ENCODE measurements at places on chromosomes 12 and 14.

DNA sequence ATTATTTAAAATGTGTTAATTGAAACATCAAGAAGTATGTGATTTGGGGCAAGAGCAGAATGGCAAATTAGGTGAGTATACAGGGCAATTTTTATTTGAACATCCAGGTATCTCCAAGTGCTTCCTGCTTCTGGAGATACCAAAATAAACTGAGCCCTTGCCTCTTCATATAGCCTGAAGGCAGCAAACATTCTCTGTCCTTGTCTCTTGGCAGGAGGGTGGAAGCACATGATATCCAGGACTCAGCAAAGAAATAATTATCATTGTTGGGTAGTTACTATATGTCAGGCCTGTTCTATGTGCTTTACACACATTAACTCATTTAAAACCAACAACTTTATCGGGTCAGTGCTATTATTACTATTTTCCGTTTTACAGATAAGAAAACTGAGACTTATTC is 12.5 kb downstream of the LIN7A start:
- no peak for DNase-seq

DNA sequence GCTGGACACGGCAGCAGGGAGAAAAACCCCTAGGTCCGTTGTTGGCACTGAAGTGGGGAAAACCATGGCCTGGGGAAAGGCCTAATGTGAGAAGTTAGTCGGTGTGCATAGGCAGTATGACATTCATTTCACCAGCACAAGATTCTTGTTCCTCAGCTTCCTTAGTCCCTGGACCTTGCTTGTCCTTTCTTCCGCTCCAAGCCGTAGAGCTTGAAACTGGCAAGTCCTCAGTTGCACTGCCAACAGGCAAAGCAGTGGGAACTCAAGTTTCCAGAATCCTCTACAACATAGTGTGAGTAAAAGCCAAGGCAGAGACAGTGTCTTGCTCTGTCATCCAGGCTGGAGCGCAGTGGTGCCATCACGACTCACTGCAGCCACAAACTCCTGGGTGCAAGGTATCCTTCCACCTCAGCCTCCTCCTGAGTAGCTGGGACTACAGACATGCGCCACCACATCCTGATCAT is 138.5 kb upstream of the AMIGO2 start:
- no peak for DNase-seq

- DNase-seq = no peak
Measured at GRCh38 chr12:24730489-24730896, 218.4 kb downstream of the BCAT1 start.

- DNase-seq = no peak
Measured at GRCh38 chr12:97616946-97617345, 154.3 kb downstream of the RMST start.

- DNase-seq = no peak
Measured at GRCh38 chr12:108855284-108856169, 1.9 kb downstream of the SSH1 start.

DNA sequence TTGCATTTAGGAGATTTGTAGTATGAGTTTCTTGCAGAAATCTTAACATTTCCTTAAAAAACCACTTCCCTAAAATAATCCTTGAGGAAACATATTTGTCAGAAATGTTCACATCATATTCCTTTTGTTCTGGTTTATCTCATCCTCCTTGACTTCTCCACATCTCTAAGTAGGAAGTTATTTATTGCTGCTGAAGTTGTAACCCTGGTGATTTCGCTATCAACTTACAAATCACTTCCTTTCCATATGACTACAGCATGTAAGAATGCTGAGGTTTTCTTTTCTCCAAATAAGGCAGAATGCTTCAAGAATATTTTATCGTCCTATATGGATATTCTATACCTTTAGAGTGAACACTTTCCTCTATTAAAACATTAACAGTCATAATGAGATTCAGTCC is 751.7 kb downstream of the NRXN3 start:
- DNase-seq = peak; percentile 17

GRCh38 chr12:57754411-57755193 is at the start of gene MARCHF9:
TSS of gene MARCHF9 (plus strand) at chr12:57755103. CDS start at chr12:57755529, 426 bp downstream.
- DNase-seq = no peak

GRCh38 chr12:102757882-102758226 is 159.2 kb downstream of the PAH start:
- DNase-seq = no peak

DNA sequence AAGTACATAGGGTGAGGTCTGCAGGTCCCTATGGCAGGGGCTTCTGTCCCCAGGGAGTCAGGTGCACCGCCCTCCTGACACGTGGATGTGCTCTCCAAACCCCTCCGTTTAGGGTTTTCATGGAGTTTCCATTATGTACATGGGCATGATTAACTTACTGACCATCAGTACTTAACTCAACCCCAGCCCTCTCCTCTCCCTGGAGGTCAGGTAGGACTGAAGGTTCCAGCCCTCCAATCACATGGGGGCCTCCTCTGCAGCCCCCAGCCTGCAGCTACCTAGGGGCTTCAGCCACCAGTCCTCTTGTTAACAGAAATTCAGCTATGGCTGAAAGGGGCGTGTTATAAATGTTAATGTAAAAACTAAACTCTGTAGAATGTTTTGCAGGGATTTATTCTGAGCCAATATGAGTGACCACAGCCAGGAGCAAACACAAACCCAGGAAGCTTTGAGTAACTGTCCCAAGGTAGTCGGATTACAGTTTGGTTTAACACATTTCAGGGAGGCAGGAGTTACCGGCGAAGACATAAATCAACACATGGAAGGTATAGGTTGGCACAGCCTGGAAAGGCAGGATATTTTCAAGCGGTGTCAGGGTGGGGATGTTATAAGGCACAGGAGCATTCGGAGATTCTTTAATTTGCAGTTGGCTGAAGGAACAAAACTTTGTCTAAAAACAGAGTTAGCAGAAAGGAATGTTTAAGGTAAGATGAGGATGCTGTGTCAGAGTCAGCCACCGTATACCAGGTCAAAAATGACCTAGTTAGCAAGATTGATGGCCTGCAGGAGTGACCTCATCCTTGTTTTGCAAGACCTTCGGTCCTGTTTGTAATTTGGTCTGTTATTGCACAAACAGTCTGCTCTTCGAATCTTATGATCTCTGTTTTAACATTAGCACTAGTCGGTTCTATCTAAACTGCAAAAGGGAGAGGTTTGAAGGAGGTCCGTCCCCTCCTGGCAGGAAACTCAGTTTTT is 75.2 kb downstream of the TNFAIP2 start:
- DNase-seq = peak; percentile 69

DNA sequence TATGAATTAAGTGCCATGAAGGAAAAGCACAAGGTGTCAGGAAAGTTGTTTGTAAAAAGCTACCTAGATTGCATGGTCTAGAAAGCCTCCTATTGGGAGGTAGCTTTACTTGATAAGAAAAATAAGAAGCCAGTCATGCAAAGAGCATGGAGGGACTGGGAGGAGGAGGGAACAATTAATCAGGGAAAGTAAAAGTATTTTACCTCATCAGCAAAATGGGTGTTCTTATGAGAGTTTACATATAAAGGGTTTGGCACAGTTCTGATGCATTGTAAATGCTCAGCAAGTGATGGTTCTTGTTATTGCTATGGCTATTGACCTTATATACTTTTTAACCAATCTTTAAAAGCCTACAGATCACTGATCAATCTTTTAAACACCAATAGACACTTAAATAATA is 17.0 kb upstream of the TSPAN8 start:
- no peak for DNase-seq

- DNase-seq = no peak
Measured at GRCh38 chr12:86186449-86186848, 69.7 kb downstream of the MGAT4C start.

DNA sequence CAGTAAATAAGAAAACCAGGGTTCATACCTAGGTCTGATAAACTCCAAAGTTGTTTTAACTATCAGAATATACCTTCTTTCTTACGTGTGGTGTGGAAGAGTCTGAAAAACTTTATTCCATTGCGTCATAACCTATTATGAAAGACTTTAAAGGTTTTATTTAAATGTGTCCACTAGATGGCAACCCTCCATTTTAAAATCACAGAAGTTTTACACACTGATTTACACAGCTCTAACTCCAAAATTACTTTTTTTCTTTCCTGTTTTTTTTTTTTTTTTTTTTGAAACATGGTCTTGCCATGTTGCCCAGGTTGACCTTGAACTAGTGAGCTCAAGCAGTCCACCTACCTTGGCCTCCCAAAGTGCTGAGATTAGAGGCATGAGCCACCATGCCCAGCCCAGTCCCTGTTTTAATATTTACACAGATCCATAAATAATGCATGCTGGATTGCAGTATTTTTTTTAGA is 17.3 kb upstream of the TMPRSS12 start:
- peak; percentile 61 for DNase-seq

GRCh38 chr12:122298071-122298748 is 31.9 kb upstream of the VPS33A start:
- no peak for DNase-seq
